ENCODE measurements at places on chromosomes 1 and 21. TPM values are rescaled to one million over a fixed set of nuclear protein-coding genes. Genes with fewer than 3 reads are reported as not detected.

DNA sequence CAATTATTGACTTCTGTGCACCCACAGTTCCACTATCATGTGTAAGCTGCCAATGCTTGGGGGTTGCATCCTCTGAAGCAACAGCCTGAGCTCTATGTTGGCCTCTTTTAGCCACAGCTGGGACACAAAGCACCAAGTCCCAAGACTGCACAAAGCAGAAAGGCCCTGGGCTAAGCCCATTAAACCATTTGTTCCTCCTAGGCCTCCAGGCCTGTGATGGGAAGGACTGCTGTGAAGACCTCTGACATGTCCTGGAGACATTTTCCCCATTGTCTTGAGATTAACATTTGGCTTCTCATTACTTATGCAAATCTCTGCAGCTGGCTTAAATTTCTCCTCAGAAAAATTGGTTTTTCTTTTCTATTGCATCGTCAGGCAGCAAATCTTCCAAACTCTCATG lies 123.7 kb upstream of the DEPDC1 start:
- no peaks in the 10 kb centered on the region for H3K27me3 ChIP-seq
- H3K4me3 ChIP-seq = no peak overlapping the region
- no peak for DNase-seq
- H3K4me1 ChIP-seq = no peaks in the 10 kb centered on the region

DNA sequence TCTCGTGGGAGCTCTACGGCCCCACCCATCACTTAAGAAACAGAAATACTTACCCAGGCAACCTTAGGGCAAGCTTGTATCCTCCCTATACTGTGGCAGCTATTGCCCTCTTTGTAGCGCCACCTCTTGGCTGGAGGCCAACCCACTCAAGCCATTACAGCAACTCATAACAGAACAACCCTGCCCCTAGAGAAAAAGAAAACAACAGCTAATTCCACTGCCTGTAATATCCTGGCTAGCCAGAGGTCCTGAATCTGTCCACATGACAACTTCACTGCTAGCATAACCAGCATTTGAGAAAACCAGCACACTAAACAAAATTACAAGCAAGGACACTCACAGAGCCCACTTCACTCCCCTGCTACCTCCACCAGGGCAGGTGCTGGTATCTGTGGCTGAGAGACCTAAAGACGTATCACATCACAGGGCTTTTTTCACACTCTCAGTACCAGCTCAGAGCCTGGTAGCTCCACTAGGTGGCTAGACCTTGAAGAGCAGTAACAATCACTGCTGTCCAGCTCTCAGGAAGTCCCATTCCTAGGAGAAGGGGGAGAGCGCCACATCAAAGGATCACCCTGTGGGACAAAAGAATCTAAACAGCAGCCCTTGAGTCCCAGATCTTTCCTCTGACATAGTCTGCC lies 14.5 kb upstream of the MX1 start:
- no peak overlapping the region for H3K27ac ChIP-seq
- DNase-seq = no peak
- no peaks in the 10 kb centered on the region for H3K4me1 ChIP-seq
- H3K36me3 ChIP-seq = no peaks in the 10 kb centered on the region
- H3K4me3 ChIP-seq = no peak overlapping the region

ACTL8 gene
- total RNA-seq = not detected

- H3K4me1 ChIP-seq = no peaks in the 10 kb centered on the region
- no peaks in the 10 kb centered on the region for H3K36me3 ChIP-seq
- H3K27ac ChIP-seq = no peak overlapping the region
- DNase-seq = no peak
These were observed 154.8 kb upstream of the VAMP3 start for GRCh38 chr1:7616076-7616832.

DNA sequence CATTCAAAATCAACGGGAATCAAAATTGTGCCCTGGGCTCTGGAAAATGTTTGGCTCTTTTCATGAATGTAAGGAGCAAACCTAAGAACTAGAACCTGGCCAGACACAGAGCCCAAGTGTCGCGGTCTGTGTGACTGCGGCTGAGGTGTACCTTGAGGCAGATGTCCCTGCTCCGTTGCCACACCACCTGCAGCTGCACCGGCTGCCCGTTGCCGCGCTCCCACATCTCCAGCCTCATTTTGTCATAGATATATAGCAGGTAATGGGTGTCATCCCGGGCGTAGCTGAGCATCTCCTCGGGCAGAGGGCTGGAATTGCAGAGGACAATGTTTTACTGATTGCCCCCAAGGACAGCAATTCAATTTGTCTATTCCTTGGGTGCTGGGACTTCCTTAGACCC lies 18.7 kb downstream of the EXOSC10 start:
- H3K4me1 ChIP-seq = no peaks in the 10 kb centered on the region
- DNase-seq = no peak
- no peak overlapping the region for H3K27ac ChIP-seq
- no peaks in the 10 kb centered on the region for H3K36me3 ChIP-seq
- no peak overlapping the region for H3K4me3 ChIP-seq

DNA sequence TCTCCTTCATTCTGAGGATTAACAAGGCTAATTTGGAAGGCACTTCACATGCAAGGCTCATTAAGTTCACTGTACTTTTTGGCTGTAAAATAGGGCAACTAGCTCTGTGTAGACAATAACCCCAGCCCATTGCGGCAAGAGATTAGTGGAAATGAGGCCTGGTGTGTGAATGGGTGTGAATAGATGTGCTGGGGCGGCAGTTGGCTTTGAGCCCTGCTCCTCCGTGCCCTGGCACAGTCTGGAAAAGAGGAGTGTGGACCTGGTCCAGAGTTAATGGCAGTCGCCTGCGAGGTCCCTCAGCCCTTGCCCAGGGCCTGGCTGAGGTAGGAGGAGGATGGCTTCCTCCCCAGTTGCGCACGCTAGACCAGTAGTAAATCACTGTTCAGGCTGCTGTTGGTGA lies 4.8 kb downstream of the KISS1 start:
- H3K4me3 ChIP-seq = no peak overlapping the region
- H3K27ac ChIP-seq = no peak overlapping the region
- H3K27me3 ChIP-seq = no peaks in the 10 kb centered on the region
- no peaks in the 10 kb centered on the region for H3K36me3 ChIP-seq
- H3K4me1 ChIP-seq = no peaks in the 10 kb centered on the region

DNA sequence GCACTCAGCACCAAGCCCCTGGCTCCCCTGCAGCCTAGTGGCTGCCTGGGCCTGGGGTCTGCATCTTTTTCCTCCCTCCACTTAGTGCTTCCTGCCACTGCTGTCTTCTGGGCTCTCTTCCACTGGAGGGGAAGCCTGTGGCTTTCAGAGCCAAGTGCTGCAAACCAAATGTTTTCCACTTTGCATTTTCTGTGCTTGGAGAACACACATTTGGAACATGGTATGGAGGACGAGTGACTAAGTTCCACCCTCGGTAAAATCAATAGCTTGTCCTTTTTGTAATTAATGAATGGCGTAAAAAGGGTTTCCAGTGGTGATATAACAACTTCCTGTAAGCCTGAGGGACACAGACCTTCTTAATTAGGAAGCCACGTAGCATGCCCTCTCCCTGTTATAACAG lies 10.1 kb upstream of the GPR153 start:
- no peaks in the 10 kb centered on the region for H3K27me3 ChIP-seq
- H3K4me3 ChIP-seq = no peak overlapping the region
- DNase-seq = no peak
- no peaks in the 10 kb centered on the region for H3K36me3 ChIP-seq
- H3K4me1 ChIP-seq = peaks cover 3% of the 10 kb centered on the region
- no peak overlapping the region for H3K27ac ChIP-seq

DNA sequence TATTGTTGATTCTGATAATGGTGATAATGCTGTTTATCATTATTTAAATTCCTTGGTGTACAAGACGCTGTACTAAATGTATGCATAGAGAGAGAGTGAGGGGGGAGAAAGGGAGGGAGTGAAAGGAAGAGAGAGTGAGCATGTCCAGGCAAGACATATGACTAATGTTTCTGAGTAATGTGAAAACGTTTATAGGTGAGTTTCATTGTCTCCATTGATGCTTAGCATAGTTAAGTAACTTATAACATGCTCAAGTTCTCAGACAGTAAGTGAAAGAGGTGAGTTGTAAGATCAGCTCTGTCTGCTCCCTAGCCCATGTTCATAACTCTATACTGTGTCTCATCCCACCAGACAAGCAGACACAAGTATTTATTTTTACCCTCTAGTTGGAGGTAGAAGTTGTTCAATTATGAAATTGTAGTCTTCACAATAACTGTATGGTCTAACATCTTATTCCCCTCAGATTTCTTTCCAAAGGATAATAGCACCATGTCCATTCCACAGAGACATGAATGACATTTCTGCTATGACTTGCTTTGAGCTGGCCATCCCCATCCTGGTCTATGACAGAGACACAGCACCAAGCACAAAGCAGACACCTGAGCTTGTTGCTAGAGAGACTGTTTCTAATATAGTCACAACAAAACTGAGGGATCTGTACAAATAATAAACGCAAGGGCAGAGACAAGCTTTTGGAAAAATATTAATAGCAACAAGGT lies 285.1 kb downstream of the CACNA1E start:
- H3K36me3 ChIP-seq = no peaks in the 10 kb centered on the region
- H3K4me3 ChIP-seq = no peak overlapping the region
- no peak overlapping the region for H3K27ac ChIP-seq
- no peaks in the 10 kb centered on the region for H3K27me3 ChIP-seq
- DNase-seq = no peak
- H3K4me1 ChIP-seq = no peaks in the 10 kb centered on the region

DNA sequence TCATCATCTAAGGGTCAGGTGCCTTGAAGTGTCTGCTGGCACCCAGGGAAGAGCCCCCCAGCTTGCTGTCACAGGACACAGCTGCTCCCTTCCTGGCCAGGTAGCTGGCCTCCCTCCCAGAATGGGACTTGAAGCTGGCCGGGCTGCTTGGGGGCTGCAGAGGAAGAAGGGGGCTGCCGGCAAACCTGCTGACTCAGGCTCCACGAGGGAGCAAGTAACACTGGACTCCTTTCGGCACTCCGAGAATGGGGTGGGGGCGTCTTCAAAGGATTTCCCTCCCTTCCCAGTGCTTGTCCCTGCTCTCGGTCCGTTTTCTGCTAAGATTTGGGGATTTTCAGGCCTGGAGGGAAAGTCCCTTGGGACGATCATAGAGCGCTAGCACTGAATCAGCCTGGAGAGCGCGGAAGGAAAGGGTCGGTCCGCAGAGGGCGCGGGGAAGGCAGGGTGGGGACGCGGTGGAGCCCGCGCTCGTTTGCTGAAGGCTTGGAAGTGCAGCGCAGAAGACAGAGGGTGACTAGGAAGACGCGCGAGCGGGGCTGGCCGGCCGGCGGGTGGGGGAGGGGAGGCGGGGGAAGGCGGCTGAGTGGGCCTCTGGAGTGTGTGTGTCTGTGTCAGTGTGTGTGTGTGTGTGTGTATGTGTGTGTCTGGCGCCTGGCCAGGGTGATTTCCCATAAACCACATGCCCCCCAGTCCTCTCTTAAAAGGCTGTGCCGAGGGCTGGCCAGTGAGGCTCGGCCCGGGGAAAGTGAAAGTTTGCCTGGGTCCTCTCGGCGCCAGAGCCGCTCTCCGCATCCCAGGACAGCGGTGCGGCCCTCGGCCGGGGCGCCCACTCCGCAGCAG lies at the start of gene CSF1:
Gene CSF1, plus strand, starts transcription at position 727 of the 840 bp plus-strand sequence. CDS start 175 bp downstream, outside the sequence.
- no peaks in the 10 kb centered on the region for H3K27me3 ChIP-seq
- peaks cover 22% of the 10 kb centered on the region for H3K4me1 ChIP-seq
- no peaks in the 10 kb centered on the region for H3K36me3 ChIP-seq
- peak within 1 kb of the TSS; percentile 68 for H3K4me3 ChIP-seq
- H3K27ac ChIP-seq = peak within 1 kb of the TSS; percentile 90

DNA sequence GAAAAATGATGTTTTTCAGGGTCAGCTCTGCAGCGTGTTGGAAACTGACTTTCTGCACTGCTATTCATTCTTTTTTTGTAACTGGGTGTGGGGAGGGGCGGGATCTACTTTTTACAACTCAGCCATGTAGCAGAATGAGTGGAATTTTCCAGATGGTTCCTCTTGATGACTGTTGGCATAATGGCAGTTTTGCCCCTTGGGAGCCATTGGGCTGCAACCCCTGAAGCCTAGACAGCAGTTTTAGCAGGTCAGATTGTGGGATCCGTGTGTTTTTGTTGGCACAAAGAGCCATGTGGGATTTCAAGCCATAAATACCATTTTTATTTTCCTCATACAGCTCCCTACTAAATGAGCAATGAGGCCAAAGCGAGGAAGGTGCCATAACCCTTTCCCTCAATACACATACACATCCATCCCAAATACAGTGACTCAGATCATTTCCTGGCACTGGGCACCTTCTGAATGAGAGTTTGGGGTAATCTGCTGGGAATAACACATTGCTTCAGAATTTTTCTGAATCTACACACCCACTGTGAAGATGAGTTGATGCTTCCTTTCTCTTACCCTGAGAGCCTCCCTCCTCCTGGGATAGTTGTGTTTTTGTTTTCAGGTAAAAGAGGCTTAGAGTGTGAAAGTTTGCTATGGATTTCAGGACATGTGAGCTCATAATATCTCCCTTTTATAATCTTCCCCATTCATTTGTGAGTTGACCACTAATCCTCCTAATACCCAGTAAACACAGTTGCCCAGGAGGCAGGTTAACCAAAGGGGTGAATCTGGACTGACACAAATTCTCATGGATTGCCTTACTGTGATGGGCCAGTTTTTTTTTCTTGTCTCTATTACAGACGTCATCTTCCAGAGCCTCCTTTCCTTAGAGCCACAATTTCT lies 13.1 kb downstream of the S100A10 start:
- DNase-seq = peak; percentile 41
- H3K27ac ChIP-seq = peak overlapping the region; percentile 35
- peaks cover 4% of the 10 kb centered on the region for H3K4me1 ChIP-seq
- H3K36me3 ChIP-seq = no peaks in the 10 kb centered on the region

GRCh38 chr1:2985067-2985561 lies 36.2 kb upstream of the ACTRT2 start:
- H3K27me3 ChIP-seq = no peaks in the 10 kb centered on the region
- no peak overlapping the region for H3K27ac ChIP-seq
- no peak overlapping the region for H3K4me3 ChIP-seq
- H3K36me3 ChIP-seq = no peaks in the 10 kb centered on the region
- DNase-seq = no peak
- no peaks in the 10 kb centered on the region for H3K4me1 ChIP-seq

GRCh38 chr1:29518183-29518835 lies 282.0 kb downstream of the PTPRU start:
- no peaks in the 10 kb centered on the region for H3K4me1 ChIP-seq
- no peaks in the 10 kb centered on the region for H3K36me3 ChIP-seq
- H3K27ac ChIP-seq = no peak overlapping the region
- H3K27me3 ChIP-seq = no peaks in the 10 kb centered on the region
- H3K4me3 ChIP-seq = no peak overlapping the region

DNA sequence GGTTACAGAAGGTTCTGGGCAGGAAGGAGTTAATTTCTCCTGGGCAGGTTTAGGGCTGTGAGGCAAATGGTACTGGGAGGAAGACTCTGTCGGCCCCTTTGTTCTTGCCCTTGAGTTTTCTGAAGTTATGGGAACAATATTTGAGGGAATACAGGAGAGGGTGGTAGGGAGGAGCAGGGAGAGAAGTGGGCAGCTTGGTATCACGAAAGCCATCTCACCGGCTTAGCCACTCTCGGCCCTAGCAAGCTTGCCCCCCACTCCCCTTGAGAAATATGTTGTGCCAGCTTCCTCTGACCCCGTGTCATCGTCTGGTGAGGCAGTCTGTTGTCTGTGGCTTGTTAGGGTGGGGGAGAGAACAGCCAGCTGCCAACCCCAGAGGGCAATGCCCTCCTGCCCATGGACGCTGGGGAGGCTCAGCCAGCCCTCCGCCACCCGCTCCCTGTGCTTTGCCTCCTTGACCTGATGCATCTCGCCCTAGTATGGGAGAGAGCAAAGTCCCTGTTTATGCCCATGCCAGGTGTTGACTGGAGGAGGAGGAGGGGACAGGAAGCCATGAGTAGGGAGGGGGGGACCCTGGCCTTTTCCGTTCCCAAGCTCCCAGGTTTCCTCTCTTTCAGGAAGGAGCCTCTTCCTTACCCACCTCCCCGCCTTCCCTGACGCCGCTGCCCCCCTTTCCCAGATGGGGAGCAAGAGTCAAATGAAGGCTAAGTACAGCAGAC lies 1.2 kb downstream of the EFNA1 start:
- H3K36me3 ChIP-seq = no peaks in the 10 kb centered on the region
- peak overlapping the region; percentile 62 for H3K4me3 ChIP-seq
- DNase-seq = peak; percentile 52
- H3K27ac ChIP-seq = peak overlapping the region; percentile 83

FRRS1 gene
- total RNA-seq = 5.1 TPM
